Fibroblast of the aortic adventitia (primary cell): ENCODE measurements at places on chromosomes 6 and 20.

DNA sequence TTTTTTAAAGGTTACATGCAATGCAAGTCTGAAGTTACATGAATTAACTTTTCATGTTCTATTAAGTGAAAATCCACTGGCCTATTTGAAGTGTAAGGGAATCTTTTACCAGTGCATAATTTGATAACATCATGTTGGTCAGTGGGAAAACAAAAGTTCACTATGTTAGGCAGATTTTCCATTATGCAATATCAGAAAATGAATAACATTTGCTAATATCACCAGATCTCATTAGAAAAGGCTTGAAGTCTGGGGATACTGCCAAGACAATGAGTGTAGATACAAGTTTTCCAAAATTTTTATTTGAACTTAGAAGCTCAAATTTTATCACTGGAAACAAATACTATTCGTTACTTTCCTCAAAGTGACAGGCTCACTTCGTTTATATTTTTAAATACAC lies 296.4 kb upstream of the CDH4 start:
- no peak for DNase-seq

DNA sequence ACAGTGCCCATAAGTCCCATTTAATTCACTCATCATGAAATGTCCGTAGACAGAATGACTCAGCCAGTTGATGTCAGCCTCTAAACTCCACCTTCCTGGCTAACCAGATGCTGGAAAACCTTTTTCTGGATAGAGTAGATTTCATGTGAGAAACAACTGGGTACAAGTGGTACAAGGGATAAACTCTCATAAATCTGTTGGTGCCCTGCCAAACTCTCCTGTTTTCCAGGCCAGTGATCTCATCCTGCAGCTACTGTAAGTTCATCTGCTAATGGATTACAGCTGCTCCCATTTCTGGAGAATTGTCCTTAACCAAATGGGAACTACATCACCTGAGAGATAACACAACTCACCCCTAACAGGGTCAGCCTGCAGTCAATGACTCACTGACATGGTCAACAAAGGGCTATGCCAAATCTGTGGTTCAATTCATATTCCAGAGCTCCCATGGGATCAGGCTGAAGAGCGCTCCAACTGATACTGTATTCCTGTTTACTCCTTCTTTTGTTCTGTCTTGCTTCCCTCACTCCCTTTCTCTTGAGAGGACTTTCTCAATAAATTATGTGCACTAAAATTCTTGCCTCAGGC lies 210.1 kb upstream of the HDDC2 start:
- DNase-seq, result peak; percentile 89

DNA sequence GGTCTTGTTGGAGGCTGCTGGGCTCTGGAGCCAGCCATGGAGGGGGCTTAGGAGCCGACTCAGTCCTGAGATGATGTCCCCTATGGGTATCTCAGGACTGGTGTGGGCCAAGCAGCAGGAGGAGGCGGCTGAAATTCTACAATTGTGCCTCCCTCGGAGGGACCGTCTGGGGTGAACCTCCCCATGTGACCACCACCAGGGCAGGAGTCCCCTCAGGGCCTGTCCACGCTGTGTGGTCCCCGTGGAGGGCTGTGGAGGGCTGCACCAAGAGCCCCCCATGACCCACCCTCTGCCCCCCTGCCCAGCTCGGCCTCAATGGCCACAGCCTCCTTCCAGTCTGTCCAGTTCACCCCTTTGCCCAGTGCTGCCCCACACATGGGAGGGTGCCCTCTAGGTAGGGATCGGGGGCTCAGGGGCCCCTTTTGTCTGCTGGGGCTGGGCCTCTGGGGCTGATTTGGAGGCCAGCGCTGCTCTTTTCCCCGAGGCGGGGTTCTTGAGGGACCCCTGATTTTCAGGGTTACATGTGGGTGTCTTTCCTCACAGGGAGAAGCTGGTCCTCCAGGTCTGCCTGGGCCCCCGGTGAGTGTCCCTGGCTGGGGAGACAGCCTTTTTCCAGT lies 1.2 kb downstream of the COL9A3 start:
- no peak for DNase-seq

DNA sequence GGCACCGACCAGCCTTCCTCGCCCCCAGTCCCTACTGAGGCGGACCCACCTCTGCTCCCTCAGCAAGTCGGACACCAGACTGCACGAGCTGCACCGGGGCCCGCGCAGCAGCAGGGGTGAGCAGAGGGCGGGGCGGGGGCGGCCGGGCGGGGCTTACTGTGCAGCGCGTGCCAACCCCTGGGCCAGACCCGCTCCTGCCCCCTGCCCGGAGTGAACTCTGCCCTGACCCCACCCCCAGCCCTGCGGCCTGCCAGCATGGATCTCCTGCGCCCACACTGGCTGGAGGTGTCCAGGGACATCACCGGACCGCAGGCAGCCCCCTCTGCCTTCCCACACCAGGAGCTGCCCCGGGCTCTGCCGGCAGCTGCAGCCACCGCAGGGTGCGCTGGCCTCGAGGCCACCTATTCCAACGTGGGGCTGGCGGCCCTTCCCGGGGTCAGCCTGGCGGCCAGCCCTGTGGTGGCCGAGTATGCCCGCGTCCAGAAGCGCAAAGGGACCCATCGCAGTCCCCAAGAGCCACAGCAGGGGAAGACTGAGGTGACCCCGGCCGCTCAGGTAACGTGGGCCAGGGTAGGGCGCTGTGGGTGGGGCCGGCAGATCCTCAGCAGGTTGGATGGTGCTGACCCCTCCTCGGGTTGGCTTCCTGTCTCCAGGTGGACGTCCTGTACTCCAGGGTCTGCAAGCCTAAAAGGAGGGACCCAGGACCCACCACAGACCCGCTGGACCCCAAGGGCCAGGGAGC lies 1.5 kb upstream of the SLC2A4RG start:
- no peak for DNase-seq

GRCh38 chr6:82691997-82692396 lies 328.4 kb downstream of the TPBG start:
- no peak for DNase-seq

GRCh38 chr6:39102071-39102820 lies 12.7 kb downstream of the SAYSD1 start:
- peak; percentile 94 for DNase-seq

- DNase-seq, result no peak
Observed at GRCh38 chr6:108434222-108434621, 126.5 kb upstream of the FOXO3 start.

- DNase-seq, result no peak
Observed at GRCh38 chr20:3383878-3384495, 23.5 kb downstream of the DNAAF9 start.

DNA sequence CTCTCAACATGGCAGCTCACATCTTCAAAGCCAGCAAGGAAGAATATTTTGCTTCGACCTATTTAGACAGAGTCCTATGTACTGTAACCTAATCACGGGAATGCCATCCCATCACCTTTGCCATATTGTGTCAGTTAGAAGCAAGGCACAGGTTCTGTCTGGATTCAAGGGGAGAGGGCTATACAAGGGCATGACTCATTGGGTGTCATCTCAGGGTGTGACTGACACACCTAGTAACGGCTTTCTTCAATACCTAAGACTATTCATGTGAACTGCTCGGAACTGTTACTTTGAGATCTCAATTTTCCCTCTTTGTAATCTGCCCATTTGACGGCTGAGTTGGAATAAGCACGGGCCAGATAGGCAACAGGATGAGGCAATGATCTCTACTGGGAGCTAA lies 135.6 kb upstream of the HDGFL1 start:
- no peak for DNase-seq

GRCh38 chr6:154093231-154094044 lies 54.4 kb downstream of the OPRM1 start:
- DNase-seq, result no peak

DNA sequence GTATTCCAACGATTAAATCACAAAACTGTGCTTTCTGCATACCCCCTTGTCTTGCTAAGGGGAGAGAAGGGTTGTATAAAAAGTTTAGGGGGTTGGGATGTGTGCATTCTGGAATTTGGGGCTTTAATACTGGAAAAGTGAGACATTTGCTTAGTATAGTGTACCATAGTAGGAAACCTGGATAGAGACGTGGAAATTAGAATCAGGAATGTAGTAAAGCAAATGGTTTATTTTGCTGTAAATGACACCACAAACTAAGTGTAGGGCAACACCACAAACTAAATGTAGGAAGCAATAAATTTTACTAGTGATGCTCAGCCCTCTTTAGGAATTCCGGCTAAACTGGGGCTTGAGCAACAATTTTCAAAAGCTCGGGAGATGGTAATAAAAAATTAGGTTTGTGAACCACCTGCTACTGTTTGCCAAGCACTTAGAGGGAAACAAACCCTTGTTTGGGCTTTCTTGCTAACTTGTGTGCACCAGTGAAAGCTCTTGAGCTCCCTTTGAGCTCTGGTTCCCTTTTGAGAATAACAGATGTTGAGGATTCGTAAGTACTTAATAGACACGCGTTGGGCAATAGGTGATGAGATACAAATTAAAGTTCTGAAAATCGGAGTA lies 13.8 kb downstream of the BRD2 start:
- DNase-seq, result no peak

- DNase-seq, result peak; percentile 91
Observed at GRCh38 chr6:32153564-32154513, at the start of gene PPT2. TSS of gene PPT2 (plus strand) at chr6:32154141. CDS start at chr6:32154595, 454 bp downstream.

DNA sequence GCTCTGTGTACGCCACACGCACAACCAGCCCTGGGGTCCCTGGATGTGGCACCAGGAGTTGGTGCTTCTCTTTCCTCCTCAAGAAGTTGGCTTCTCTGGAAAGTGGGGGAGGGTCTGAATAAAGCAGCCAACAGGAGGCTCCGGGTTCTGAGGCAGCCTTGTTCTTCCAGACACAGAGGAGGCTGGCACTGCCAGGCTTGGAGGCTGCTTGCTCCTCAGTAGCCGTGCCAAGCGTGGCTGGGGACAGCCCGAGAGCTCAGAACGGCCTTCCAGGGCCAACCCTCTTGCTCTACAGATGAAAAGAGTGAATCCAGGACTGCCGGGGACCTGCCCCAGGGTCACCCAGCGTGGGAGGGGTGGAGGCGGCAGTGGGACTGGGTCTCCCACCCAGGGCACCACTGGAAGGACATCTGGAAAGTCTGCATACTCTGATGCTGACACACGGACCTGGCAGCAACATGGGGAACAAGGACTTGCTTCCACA lies 70.4 kb downstream of the SLC22A23 start:
- DNase-seq, result no peak

GRCh38 chr6:170088582-170088955 lies 202.3 kb downstream of the DLL1 start:
- DNase-seq, result no peak

GRCh38 chr20:25281541-25281991 lies 33.7 kb downstream of the PYGB start:
- DNase-seq, result no peak

- DNase-seq, result no peak
Observed at GRCh38 chr20:3413393-3413889, 6.0 kb upstream of the DNAAF9 start.

- DNase-seq, result peak; percentile 12
Observed at GRCh38 chr6:133286765-133287164, 45.6 kb downstream of the EYA4 start.

DNA sequence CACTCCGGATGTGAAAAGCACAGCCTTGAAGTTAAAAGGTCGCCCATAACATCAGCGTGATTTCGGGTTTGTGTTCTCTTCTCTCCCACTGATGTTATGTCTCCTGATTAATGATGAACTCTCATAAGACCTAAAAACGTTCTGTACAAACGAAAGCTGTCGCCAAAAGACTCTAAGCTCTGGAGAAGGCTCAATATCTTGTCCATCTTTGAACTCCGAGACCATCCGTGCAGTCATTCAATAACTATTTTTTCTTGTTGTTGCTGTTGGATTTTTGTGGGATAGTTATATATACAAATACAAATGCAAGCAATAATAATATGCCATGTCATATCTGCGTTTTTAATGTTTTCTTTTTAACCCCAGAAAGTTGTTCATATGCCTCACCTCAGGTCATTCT lies 291.8 kb upstream of the MARCKS start:
- no peak for DNase-seq

DNA sequence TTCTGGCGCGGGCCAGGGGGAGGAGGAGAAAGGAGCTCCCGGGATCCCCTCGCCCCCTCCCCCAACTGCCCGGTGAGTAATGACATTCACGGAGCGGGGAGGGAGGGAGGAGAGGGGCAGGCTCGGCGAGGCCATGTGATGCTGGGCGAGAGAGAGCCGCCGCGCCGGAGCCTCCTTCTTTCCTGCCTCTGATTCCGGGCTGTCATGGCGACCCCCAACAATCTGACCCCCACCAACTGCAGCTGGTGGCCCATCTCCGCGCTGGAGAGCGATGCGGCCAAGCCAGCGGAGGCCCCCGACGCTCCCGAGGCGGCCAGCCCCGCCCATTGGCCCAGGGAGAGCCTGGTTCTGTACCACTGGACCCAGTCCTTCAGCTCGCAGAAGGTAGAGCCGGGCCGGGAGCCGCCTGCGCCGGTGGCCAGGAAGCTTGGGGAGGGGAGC lies at the start of gene GDAP1L1:
GDAP1L1 (plus strand) TSS at position 178 of the 441 bp plus-strand sequence; CDS start at position 205, 27 bp downstream.
- DNase-seq, result no peak

DNA sequence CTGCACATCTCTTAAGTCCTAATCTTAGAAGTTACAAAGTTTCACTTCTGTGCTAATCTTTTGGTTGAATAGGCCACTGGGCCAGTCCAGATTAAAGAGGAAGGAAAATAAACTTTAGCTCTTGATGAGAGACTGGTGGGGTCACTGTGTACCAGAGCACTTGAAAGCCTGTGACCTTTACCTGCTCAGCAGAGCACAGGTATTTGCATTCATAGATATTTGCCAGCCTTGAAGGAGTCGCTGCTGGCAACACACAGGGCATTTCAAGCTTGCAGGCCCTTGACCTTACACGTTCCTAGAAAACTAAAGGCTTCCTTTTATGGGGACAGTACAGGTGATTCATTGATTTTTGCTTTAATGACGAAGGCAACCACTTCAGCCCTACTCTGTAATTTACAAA lies 108.4 kb upstream of the SLC22A23 start:
- DNase-seq, result no peak

GRCh38 chr20:35511814-35512420 lies 17.5 kb downstream of the C20orf173 start:
- peak; percentile 59 for DNase-seq

GRCh38 chr20:62587757-62588402 lies 54.4 kb upstream of the SLCO4A1 start:
- peak; percentile 30 for DNase-seq

DNA sequence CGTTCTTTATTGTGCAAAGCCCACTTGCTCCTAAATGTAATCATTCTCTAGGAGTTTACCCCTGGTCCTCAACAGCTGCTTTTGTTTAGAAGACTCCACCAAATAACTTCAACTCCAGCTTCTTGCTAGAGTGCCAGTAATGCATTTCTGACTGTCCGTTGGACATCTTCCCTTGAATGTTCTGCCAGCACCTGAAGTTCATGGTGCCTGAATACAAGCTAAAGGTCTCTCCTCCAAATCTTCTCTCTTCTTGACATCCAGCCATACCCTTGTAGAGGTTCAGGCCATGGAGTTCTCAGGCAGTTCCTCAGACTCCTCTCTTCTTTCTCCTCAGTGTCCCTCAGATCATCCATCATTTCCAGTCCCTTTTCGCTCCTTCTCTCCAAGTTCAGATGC lies 21.7 kb downstream of the PHACTR2 start:
- DNase-seq, result no peak

GRCh38 chr6:139313229-139313628 lies 21.4 kb upstream of the TXLNB start:
- DNase-seq, result no peak

DNA sequence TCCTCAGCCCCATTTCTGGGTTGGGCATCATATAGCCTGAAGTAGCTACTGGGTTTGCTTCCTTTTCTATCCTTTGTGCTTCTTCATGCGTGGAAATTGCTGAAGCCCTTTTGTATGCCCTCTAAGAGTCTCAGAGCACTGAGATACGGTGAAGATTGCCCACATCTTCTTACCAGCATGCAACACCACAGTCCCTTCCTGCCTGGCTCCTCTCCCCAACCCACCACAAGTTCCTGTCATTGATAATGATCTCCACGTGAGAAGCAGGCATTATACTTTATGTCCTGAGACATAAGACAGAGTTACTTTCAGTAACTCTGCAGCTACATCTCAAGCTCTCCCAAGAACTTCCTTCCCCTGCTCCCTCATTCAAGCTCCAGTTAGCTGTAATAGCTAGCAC lies 15.8 kb upstream of the PLCB4 start:
- DNase-seq, result no peak
